ENCODE measurements at places on chromosomes 6 and 20.

- no peak for DNase-seq
Observed at GRCh38 chr20:42361402-42361970, 743.3 kb upstream of the CHD6 start.

DNA sequence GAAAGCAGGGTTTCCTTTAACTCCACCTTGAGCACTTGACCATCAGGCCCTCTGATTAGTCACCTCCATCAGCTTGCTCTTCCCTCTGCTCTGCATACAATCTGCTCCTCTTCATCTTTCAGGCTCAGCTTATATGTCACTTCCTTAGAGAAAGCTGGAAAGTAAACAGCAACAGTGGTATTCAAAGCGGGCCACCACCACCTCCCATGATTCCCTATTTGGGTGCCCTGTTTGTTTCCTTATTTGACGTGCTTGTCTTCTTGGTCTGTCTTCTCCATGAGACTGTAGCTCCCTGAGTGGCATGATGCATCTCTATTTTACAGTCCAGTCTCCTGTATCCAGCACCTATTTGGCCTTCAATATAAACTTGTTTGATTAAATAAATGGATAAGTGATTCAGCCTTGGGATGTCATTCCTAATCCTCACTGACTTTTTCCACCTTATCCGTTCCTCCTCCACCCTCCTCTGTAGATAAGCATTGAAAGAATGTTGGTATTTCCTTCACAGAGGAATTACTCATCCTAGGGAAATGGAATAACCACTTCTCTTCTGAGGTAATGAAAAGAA is 102.8 kb upstream of the SGK1 start:
- no peak for DNase-seq

DNA sequence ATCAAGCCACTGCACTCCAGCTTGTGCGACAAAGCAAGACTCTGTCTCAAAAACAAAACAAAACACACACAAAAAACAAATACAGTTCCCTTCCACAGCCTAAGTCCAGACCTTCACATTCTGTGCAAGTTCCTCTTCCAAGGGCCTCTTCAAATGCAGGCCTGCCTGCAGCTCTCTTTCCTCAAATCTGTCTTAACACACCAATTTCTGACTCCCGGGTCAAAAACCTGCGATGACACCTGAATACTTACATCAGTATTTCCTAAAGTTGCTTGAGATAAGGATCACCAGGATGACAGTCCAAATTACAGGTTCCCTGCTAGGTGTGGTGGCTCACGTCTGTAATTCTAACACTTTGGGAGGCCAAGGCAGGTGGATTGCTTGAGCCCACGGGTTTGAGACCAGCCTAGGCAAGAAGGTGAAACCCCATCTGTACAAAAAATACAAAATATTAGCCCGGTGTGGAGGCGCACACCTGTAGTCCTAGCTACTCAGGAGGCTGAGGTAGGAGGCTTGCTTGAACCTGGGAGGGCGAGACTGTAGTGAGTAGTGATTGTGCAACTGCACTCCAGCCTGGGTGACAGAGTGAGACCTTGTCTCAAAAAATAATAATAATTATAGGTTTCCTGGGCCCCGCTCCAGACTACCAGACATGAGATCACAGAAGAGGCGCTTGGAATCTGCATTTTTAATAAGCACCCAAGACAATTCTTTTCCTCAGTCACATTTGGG is 8.8 kb upstream of the PARD6B start:
- DNase-seq, result no peak

- no peak for DNase-seq
Observed at GRCh38 chr6:45640081-45640491, 262.4 kb upstream of the SUPT3H start.

- DNase-seq, result no peak
Observed at GRCh38 chr6:106488494-106489370, 128.2 kb downstream of the CRYBG1 start.

GRCh38 chr6:132287101-132287500 is 114.2 kb downstream of the MOXD1 start:
- no peak for DNase-seq

DNA sequence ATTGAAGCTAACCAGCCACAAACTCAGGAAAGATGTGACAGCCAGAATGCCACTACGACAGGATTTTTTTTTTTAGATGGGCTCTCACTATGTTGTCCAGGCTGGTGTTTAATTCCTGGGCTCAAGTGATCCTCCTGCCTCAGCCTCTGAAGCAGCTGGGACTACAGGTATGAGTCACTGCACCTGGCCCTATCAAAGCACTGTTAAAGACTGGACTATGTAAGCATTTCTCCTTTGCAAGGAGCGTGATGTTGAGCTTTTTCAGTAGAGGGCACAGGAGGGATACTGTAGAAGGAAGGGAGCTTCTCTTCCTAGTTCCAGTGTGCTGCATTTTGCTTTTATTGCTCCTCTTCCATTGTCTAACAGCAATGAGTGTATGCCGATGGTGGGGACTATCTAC is 35.8 kb downstream of the ZBTB9 start:
- DNase-seq, result no peak

- DNase-seq, result no peak
Observed at GRCh38 chr6:110620065-110620464, 143.7 kb upstream of the SLC22A16 start.

All from NCI-H1436 (cell line).